ENCODE measurements at places on chromosomes 12 and 14.

- DNase-seq, result no peak
These were observed 204.4 kb upstream of the NUDT4 start for GRCh38 chr12:93173178-93173957.

DNA sequence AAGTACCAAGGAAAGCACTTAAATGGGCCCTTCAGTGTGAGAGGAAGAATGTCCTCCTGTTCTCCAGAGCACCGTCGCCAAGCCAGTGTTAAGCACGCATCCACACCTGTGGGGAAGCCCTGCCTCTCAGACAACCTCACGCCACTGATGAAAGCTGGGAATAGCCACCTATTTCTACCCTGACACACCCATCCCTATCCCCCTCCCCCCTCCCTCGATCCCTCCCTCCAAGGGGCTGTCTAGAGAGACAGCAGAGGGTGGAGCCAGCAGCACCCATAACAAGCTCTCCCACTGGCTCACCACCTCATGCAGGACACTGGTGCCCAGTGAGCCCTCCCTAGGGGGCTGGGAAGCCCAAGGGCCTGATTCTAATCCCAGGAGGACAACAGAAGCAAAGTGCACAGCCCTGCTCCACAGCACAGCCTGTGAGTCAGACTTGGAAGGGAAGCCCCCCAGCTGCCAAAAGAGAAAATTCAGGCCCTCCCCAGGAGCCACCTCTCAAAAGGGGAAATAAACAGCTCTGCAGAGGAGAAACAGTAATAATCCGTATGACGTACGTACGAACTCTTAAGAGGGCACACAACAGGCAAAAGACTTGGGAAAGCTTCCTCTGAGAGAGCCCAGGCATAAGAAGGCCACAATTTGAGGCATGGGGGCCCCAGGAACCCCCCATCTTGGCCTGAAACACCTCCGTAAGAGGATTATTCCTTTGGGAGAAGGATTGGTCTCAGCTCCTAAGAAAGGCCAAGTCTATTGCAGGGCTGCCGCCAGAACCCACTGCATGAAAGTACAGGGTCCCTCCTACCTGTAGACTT is 7.8 kb downstream of the PITPNM2 start:
- DNase-seq, result no peak

DNA sequence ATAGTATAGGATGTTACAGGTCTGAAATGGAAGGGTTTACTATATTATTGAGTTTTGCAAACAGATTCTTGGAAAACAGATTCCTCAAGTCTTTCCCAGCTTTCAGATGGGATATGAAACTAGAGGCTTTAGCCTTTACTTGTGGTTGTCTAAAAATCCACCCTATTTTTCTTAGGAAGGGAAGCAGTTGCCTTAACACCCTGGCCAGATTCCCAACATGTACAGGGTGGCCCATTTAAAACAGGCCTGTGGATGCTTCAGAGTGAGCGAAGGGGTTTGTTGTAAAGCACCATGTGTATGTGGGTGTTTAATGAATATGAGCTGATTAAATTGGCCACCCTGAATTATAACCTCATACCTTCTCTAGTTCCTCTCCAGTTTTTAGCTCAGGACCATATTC is 415.9 kb downstream of the ZFP36L1 start:
- DNase-seq, result no peak

DNA sequence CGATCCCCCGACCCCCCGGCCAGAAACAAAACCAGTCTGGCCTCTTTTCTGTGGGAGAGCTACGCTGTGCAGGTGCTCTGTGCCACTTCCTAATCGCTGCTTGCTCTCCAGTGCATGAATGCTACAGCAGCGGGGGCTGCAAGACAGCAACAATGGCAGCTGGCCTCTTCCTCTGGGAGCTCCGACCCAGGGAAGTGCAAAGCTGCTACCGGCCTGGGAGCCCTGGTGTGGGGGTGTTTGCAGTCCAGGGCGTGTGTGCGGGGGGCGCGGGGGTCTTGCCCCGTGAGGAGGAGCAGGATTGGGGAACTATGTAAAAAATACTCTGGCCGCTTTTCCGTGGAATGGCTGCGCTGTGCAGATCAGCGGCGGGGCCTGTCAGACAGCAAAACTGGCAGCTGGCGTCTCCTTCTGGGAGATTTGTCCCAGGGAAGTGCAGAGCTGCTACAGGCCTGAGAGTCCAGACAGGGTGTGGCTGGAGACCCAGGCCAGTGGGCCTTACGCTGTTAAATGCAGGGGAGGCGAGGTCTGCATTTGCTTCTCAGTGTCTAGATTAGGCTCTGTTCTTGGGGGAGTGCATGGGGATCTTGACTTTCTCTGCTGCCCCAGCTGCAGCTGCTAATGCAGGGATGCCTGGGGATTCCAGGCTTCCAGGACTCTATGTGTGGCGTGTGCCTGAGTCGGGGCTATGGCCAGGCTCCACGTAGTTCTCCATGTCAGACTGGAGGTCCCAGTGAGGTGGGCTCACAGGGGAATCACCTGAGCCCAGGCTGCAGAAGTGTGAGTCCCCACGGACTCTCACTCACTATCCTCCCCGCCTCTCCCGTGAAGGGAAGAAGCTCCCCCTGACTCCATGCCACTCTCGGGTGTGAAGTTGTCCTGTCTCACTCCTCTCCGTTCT is 344.5 kb downstream of the AEBP2 start:
- DNase-seq, result no peak

DNA sequence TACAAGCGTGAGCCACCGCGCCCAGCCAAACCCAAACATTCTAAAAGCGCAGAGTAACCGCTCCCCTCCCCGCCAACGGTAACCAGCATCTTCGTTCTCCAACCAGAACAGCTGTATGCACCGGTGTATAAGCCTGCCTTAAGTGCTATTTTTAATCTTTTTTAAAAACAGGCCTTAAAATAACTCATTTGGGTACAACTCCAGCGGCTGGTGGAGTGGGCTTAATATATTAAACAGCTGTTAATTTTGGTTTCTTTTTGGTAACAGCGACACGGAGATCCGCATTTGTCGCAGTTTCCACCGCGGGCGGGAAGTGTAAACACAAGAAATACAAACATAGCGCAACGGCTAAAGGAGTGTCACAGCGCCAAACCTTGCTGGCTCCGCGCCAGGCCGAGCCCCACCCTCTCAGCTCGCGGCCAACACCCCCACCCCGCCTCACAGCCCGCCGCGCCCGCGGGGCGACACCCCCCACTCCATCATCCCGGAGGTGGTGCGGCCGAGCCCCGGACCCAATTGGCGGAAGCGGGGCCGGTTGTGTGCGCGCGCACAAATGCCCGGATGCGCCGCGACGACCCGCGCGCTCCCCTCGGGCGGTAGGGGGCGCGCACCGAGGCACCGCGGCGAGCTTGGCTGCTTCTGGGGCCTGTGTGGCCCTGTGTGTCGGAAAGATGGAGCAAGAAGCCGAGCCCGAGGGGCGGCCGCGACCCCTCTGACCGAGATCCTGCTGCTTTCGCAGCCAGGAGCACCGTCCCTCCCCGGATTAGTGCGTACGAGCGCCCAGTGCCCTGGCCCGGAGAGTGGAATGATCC is at the start of gene MDM2:
Gene MDM2, plus strand, starts transcription at position 602 of the 812 bp plus-strand sequence. CDS start 301 bp downstream, outside the sequence.
- DNase-seq, result peak; percentile 91

GRCh38 chr14:103520657-103521437 is 1.8 kb downstream of the CKB start:
- DNase-seq, result peak; percentile 69

DNA sequence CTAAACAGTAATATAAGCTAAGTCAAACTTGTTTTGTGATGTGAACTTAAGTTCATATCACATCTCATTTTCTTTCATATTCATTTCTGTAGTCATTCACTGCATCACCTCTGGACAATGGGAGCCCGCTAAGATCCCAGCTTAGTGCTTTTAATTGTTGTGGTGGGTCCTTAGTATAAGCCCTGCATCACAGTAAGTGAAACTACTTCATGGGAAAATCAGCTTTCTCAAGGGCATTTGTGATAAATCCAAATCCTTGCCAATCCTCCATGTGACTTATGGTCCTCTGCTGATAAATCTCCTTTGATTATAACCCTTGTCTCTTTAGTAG is 98.3 kb downstream of the PLEKHA5 start:
- no peak for DNase-seq

- no peak for DNase-seq
These were observed 131.6 kb upstream of the IGF1 start for GRCh38 chr12:102611995-102612394.

DNA sequence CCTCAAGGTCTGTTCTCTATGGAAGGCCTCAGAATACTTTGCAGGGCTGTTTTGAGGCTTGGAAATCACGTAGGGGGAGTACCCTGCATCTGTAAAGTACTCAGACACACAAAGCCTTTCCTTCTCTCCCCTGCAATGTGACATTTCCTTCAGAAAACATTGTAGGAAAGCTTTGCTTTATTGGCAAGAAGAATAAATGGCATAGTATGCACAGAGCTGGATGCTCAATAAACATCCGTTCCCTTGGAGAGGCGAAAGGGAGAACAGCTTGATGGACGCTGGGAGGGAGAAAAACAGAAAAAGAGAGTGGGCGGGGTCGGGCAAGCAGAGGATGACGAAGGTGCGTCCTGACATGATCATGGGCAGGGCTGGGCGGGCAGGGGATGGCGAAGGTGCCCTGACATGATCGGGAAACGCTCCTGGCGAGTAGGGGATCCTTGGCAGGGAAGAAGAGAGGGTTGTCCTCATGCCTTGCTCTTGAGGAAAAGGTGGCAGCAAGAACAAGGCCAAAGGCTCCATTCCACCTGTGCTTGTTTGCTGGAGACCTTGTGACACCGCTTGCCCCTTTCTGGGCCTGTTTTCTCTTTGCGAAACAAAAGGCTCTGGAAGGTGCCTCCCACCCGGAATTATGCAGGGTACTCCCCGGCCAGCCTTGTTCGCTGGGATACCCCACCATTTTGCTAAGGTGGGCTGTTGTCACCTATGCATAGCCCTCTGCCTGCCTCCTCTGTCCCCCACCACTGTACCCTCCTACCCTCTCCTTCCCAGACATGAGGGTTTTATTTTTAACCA is 21.1 kb downstream of the IRF2BPL start:
- no peak for DNase-seq

DNA sequence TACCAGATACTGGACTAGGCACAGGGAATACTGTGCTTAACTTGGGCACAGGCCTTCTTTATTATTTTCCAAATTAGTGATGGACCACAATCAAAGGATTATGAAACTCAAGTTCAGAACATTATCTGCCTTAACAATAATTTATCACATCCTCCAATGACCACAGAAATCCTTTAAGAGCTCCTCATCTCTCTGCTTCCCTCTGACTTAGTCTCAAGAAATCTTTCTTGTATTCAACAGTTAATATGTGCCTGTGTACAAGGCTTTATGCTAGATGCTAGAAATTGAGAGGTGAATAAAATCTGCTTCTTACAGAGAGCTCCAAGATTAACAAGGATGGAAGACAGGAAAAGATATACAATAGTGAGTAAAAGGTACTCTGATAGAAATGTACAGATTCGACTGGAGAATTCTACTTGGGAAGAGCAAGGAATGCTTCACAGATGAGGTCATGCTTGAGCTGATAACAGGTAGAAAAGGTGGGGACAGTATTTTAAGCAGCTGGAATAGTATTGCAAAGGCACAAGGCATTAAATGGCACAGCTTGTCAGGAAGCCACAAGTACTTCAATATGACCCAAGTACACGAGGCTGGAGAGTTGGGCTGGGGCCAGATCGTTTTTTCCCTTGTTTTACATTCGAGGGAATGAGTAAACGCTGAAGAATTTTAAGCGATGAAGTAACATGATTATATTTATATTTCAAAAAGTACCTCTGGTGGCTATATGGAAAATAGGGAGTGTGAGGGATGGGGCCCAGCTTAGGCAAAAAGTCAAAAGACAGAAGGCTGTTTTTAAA is 55.1 kb upstream of the ARID2 start:
- DNase-seq, result no peak

DNA sequence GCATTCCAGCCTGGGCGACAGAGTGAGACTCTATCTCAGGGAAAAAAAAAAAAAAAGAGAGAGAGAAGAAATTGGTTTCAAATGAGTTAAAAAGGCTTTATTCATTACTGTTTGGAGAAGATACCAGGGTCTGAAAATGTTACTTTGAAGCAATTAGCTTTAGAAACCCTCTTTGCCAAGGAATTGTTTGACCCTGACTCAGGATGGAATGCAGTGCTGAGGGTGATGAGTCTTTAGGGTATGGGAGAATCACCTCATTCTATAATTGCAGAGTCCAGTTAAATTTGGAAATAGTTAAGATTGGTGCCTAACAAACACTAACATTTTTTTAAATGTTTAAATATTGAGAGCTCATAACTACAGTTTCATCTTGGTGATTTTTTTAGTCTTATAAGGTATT is 13.3 kb downstream of the RAP1B start:
- no peak for DNase-seq

DNA sequence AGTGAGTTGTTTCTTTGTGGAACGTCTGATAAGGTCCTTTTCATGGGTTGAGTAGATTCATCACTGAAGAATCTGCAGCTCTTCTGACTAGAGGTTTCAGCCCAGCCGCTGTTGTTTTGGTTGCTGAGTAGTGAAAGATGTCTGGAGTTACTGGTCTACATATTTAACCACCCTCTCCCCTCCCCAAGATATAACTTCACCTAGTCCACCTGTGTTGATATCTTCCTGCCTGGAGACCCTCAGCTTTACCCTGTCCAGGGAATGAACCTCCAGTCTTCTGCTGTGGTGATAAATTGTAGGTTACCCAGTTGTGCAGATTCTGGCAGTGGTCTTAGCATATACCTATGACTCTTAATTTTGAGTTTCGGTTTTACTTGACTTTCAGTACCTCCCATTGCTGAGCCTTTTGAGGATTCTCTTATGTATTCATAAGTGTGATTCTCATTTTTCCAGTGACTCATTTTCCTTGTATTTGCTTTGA is 62.9 kb downstream of the CCDC91 start:
- DNase-seq, result no peak

- no peak for DNase-seq
These were observed 64.2 kb downstream of the ERGIC2 start for GRCh38 chr12:29316752-29317151.

DNA sequence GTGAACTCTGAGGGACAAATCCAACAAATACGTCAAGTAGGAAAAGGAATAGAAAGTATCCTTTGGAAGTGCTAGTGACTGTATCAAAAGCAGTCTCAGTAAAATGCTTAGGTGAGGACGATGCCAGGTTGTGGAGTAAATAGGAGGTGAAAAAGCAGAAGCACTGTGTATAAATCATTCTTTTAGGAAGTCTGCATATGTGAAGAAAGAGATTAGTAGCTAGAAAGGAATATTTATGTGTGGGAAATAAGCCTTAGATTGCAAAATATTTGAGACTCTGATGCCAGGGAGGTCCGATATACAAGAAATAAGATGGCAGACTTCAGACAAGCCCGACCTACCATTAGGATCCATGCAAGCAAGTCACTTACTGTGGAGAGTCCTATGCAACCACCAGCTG is 7.9 kb downstream of the CEP128 start:
- DNase-seq, result no peak

DNA sequence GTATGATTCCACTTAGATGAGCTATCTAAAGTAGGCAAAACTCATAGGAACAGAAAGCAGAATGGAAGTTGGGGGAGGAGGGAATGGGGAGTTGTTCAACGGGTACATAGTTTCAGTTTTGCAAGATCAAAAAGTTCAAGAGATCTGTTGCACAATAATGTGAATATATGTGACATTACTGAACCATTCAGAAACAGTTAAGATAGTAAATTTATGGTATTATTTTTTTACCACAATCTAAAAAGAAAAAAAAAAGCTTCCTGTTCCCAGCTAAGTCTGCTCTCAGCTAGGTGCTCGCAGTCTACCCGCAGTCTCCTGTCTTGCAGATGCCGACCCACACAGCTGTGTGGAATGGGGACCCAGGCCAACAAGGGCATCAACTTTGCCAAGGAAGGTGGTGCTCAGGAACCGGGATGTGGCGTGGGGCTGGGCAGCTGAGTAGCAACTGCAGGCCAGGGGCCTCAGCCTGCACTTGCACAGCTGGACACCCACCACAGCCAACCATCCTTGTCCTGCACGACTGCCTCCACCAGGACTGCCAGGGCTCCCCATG is 15.3 kb upstream of the ANO6 start:
- no peak for DNase-seq

GRCh38 chr12:110913119-110914056 is 7.0 kb downstream of the MYL2 start:
- no peak for DNase-seq
